ENCODE measurements at places on chromosomes 12 and 14.

GRCh38 chr12:80154261-80154660 lies 54.9 kb downstream of the OTOGL start:
- DNase-seq, result no peak

DNA sequence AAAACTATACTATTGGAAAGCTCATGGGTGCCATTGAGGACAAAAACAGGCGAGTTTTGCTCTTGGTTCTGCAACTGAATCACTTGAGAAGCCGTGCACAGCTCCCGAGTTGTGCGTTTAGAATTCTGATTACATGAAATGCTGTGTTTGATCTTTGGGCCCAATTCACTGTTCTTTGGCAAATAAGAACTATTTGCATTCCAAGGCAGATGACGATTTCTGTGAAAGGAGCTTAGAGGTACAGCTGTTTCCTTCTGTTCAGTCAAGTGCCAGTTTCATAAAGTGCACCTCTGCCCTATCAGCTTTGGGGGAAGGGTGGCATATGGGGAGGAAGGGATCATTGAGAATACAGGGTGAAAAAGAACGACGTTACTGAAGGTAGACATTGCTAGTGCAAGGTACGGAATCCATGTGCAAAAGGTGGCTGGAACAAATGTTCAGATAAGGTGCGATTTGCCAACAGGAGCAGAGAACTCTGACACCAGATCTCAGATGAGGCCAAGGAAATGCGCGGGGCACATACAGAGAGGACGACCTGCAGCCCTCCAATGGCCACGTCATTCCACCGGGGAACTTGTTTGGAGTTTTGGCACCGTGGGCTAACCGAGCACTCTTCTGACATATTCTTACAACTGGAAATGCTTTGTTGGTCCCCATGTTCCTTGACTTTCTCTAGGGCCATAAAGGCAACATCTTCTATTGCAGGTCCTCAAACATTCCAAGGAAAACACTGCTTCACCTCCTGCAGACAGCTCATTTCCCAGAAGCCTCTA lies 30.1 kb downstream of the TCHP start:
- DNase-seq, result no peak

DNA sequence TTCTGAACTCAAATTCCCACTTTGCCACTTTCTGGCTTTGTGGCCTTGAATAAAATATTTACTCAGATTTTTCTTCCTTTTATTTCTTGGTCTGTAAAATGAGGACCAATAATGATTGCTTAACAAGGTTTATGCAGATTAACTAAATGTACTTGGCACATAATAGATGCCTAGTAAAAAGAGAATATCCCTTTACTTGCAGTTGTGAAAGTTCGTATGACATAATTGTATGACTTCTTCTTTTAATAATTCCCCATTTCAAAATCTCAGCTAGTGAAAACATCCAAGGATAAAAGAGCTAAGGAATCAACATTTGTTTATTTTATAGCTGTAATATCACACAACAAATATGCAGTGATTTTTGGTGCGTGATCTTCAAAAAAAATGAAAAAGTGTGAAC lies 215.6 kb upstream of the ATP2B1 start:
- no peak for DNase-seq

GRCh38 chr12:31645924-31646323 lies 13.6 kb upstream of the ETFBKMT start:
- DNase-seq, result no peak

- no peak for DNase-seq
Observed at GRCh38 chr14:61616524-61617185, 78.7 kb upstream of the HIF1A start.

GRCh38 chr12:125245581-125246557 lies 180.6 kb downstream of the AACS start:
- no peak for DNase-seq

DNA sequence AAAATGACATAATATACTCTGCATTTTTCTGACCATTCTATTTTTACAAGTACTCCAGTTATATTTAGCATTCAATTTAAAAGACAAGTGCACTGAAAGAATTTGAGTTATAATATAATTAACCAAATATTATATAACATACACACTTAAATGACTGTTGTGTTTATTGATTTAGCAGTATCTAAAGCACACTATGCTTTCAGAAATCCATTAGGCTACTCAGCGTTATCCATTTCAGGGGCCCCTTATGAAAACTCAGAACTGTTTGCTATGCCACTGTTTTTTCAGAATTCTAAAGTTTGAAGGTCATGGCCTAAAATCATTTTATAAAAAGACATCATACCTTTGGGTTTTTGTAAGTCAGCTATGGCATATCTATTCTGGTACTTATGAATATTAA lies 57.1 kb downstream of the HECTD4 start:
- DNase-seq, result no peak

DNA sequence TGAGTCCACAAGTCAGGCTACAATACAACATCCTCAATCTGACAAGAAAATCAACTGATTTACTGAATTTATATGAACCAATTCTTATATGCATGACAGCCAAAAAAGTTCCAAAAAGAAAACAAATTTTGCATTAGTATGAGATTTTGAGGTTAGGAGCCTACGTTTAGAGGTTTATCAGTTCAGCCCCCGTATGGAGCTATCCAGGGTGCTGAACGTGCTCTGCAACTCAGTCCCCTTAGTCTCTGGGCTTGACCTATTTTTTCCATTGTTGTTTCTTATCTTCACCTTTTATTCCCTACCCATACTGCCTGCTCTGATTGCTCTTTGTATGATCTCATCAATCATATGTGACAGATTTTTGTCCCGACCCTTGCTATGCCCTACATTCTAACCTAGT lies 693.0 kb downstream of the NRXN3 start:
- no peak for DNase-seq

GRCh38 chr12:45503899-45504298 lies 225.6 kb upstream of the ARID2 start:
- DNase-seq, result no peak

DNA sequence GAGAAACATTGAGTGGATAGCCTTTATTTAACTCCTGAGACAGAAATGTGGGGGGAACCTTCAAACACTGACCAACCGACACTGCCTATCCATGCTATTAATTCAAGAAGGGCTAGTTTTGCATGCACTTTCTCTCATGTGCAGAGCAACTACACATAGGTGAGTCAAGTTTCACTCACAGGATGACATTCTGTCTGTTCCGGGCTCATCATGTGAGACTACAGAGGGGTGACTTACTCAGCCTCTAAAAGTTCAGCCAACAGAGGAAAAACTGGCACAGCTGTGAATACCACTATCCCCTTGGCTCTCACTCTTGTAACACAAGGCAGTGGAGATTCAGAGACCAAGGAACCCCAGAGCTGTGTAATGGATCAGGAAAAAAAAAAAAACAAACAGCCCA lies 13.3 kb downstream of the BEST3 start:
- DNase-seq, result no peak

DNA sequence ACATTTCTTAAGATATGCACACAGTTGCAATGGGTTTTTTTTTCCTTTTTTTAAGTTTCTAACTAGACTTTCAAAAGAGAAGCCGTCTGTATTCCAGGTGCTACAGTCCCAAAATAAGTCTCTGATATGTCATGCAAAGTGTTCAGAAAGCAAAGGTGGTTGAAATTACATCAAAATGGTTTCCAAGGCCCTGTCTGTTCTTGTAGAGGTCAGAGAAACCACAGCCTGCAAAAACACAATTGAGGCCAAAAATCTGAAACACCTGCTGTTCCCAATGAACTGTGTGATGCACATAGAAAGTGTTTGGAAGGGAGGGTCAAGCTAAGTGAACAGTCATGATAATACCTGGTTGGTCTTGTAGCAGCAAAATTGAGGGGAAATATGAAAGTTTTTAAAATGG lies 91.0 kb downstream of the VRK1 start:
- DNase-seq, result no peak

- no peak for DNase-seq
Observed at GRCh38 chr12:108103517-108103916, 25.6 kb upstream of the WSCD2 start.

GRCh38 chr14:30195941-30196340 lies 268.3 kb upstream of the PRKD1 start:
- no peak for DNase-seq

- no peak for DNase-seq
Observed at GRCh38 chr14:94066089-94066676, 14.8 kb downstream of the DDX24 start.

GRCh38 chr12:106333010-106333409 lies 24.5 kb upstream of the POLR3B start:
- DNase-seq, result no peak

DNA sequence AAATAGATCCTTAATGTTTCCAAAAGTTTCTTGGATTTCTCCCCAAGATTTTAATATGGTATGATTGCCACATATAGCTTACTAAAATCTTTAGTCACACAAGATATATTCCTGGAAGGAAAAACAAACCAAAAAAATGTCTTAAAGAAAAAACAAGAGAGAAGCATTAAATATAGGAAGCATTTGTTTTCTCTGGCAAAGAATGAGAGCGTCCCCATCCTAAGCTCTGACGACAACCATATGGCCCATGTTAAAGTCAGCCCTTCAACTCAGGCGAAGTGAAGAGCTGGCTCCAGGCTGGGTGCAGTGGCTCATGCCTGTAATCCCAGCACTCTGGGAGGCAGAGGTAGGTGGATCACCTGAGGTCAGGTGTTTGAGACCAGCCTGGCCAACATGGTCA lies 35.6 kb downstream of the GCH1 start:
- no peak for DNase-seq

DNA sequence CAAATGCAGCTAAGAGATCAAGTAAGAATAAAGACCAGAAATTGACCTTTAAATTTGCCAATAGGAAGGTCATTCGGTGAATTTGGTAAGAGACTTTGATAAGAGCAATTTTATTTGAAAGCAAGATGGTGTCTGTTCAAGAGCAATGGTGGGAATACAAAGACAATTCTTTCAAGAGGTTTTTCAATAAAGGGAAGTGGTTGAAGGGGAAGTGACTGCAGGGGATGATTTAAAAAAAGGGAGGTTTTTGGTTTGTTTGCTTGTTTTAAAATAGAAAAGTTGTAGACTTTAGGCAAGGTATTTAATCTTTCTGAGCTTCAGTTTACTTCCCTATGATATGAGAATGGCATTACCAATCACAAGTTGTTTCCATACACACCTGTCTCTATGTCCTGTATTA lies 4.3 kb upstream of the APPL2 start:
- DNase-seq, result no peak
